ENCODE measurements at places on chromosomes 11 and 22.
A peak's percentile ranks its signal among the peaks of the same experiment; 100 is the strongest.

DNA sequence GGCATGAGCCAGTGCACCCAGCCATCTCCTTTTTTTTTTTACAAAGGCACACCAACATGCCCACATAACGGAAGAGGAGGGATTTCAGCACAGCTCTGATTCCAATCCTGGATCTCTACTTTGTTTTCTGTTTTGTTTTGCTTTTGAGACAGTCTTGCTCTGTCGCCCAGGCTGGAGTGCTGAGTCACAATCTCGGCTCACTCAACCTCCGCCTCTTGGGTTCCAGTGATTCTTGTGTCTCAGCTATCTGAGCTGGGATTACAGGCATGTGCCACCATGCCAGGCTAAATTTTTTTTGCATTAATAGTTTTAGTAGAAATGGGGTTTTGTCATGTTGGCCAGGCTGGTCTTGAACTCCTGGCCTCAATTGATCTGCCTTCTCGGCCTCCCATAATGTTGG is 28.1 kb downstream of the VSTM5 start:
- DNase-seq, result no peak

- no peak for DNase-seq
Measured at GRCh38 chr11:36411202-36411640, 98.9 kb downstream of the TRAF6 start.

GRCh38 chr22:23183061-23183698 is 2.9 kb downstream of the BCR start:
- peak; percentile 68 for DNase-seq

GRCh38 chr22:27490080-27490479 is 311.5 kb downstream of the MN1 start:
- DNase-seq, result no peak

- no peak for DNase-seq
Measured at GRCh38 chr11:35144136-35144741, 5.3 kb downstream of the CD44 start.

- DNase-seq, result no peak
Measured at GRCh38 chr11:60206616-60207015, 23.7 kb upstream of the MS4A6A start.

DNA sequence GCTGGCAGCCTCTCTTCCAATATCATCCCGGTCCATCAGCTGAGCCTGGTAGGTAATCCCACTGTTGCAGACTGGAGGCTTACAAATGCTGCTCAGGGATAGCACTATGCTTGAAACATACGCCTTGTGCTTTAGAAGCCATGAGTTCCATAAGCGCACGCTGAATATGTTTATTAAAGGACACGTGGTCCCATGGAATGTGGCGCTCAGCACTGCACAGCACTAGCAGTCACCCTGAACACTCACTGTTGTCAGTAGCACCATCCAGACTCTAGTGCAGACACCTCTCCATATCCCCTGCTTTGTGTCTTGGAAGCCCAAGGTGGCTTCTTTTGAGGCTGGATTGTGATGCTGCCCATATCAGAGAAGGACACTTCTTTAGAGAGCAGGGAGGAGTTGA is 120.9 kb downstream of the MAML2 start:
- no peak for DNase-seq

GRCh38 chr11:8356721-8357504 is 93.2 kb upstream of the LMO1 start:
- DNase-seq, result peak; percentile 80

- DNase-seq, result peak; percentile 29
Measured at GRCh38 chr11:107592813-107593212, 1.9 kb downstream of the ELMOD1 start.

GRCh38 chr22:33110562-33111163 is 52.5 kb upstream of the SYN3 start:
- DNase-seq, result no peak

- DNase-seq, result no peak
Measured at GRCh38 chr22:47225080-47225930, 462.9 kb downstream of the TBC1D22A start.

DNA sequence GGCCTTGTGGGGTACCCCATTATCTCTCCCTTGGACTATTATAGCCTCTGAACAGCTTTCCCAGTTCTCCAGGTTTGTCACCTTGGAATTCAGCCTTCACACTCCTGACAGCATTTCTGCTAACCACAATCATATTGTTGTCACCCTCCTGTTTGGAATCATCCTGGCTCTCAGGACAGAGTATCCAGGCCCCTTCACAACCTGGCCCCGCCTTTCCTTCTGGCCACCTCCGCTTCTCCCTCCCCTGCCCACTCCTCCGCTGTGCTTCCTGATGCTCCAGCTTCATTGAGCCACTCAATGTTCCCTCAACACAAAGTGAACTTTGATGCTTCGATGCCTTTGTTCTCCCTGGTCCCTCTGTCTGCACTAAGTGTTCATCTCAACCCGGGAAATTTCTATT is 3.1 kb downstream of the GPR83 start:
- DNase-seq, result no peak

DNA sequence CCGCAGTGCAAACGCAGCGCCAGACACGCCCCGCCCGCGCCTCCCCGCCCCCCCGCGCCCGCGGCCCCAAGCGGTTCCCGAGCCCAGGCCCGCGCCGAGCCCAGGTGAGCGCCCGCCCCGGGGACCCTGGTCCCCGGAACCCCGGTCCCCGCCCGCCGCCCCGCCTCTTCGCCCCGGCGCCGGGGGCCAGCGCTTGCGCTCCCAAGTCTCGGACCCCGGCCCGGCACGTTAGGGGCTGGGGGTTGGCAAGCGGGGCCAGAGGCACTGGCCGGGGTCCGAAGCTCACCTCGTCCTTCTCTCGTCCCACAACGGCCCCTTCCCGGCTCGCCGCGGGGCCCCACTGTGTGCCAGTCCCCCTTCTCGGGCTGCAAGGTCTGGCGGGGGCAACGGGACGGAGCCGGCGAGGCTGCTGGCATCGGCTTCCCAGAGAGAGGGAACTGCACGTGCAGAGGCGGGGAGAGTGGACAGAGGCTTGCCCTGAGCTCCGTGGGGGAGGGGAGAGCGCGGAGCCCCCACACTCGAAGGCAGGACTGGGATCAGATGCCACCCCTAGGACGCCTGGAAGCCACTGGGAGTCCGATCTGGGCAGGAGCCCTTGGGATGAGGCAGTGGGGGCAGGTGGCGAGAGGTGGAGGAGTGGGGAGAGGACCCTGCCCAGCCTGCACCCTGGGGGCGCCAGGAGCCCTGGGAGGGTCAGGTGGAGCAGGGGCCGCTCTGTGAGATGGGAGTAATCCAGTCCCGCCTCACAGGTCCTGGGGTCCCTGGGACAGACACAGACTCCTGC is 1.8 kb upstream of the AIFM3 start:
- DNase-seq, result no peak

DNA sequence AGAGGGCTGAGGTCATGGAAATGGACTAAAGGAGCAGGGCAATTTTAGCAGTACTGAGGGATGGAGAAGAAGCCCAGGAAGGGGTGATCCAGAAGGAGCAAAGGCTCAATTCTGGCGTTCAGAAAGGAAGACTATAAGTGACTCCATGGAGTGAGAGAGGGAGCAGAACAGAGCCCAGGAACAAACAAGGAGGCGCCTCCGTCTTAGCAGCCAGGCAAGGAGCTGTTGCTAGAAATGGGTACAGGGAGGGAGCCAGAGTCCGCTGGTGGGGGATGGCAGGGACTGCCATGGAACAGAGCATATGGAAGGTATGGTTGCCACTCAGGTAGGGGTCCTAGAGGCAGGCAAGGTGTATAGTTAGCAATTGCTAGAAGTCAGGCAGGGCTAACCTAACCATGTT is 20.5 kb upstream of the STK33 start:
- DNase-seq, result no peak

DNA sequence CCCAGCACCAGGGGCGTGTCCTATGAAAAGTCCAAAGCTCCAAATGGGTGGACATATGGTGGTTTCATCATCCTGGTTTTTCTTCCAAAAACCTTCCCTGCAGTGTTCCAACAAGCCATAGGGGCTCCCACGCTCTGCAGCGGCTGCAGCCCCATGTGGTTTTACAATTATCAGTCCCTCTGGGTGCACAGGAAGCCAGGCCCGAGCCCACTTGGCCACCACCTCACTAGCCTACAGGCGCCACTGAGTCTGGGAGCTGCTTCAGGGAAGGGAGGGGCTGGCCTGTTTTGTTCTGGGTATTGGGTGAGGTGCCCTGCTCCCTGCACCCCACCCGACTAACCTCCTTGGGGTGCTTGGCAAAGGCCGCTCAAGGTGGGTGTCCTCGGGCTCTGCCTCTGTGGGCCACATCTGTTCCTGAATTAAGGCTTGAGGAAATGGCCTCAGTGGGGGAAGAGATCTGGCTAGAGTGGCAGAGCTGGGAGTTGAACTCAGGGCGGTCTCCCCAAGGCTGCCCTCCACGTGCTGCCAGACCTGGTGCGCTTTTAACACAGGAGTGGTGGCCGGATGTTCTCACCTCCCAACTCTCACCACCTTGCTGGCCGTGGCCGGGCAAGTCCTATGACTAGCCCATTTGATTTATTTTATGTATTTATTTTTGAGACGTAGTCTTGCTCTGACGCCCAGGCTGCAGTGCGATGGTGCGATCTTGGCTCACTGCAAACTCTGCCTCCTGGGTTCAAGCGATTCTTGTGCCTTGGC is 5.3 kb upstream of the CDC42BPG start:
- DNase-seq, result no peak

DNA sequence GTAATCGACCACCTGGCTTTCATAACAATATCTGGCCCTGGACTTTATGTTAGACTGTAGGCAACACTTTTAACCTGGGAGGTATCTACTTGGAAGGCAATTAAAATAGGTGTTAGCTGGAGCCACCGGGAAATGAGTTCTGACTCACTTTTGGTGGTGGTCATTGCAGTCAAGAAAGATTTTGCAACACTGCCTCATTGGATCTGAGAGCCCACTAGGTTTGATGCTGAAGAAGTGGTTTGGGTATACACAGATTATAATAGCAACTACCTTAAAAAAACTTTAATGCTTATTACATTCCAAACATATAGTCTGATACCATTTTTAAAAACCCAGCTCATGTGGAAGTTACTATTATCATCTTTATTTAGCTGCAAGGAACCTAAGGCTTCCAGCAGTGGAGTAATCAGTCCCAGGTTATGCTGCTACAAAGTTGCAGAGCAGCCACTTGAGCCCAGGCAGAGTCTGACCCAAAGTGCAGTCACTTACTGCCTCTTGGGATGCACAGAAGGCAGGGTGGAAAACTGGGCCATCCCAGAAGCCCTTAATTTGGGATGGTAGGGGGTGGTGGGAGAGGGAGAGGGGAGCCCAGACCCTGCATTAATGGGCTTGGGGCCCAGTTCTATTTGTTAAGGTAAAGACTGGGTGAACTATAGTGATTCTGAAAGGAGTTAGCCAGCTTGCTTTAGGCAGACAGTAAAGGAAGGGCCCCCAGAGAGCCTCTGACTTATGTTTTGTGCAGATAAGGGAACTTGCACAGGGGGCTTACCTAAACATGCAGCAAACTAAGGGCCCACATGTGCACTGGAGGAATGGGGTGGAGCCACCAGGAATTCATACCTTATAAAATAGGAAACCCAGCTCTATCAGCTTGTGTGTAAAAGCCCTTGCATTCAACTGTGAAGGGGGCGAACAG is 149.4 kb downstream of the SNX19 start:
- no peak for DNase-seq

DNA sequence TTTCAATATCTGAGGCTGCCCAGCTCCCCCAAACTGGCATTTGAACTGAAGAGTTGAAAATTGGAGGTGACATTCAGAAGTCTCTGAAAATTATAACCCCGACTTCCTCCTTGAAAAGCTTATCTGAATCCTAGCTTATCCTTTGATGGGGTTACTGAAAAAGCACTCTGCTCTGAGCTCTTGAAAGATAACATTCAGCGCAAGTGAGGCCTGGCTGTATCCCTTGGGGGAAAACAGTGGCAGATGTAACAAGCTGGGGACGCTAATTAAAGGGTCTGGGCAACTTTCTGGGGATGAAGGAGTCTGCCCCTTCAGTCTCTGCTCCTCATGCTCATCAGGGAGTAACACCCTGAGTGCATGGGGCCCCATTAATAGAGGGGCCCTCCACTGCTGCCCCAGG is 402.0 kb upstream of the CADM1 start:
- no peak for DNase-seq

GRCh38 chr22:30565341-30565740 is 9.1 kb downstream of the GAL3ST1 start:
- no peak for DNase-seq

- DNase-seq, result peak; percentile 96
Measured at GRCh38 chr11:111735262-111736116, 30.7 kb downstream of the PPP2R1B start.

- DNase-seq, result peak; percentile 9
Measured at GRCh38 chr11:126147208-126148111, 64.0 kb downstream of the RPUSD4 start.

DNA sequence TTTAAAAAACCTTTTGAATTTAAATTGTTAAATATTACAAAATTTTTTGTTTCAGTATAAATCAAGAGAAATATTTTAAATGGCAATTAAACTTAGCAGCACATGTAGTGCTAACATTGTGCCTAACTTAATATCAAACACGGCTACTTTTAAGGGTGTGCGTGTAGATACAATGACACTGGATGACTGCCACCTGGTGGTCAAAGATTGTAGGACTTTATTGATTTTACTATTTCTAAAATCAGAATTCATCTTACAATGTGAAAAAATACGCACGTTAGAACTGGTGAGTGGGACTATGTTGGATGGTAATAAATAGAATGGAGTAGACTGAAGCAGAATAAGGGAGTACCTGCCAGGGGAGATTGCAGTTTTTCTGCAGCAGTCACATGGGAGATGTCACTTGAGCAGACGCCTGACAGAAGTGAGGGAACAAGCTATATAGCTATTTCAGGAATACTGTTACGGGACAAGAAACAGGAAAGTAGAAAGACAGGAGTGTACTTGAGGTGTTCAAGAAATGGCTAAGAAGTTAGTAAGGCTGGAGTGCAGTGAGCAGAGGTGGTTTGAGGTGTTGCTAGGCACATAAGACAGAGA is 52.9 kb downstream of the UVRAG start:
- DNase-seq, result peak; percentile 76

GRCh38 chr11:81874635-81875034 is 859.0 kb downstream of the FAM181B start:
- no peak for DNase-seq

GRCh38 chr11:121067453-121067852 is 33.6 kb upstream of the TECTA start:
- peak; percentile 29 for DNase-seq

GRCh38 chr22:43197271-43197941 is 10.5 kb upstream of the TTLL12 start:
- no peak for DNase-seq

GRCh38 chr11:61002598-61002997 is 31.1 kb downstream of the CD6 start:
- no peak for DNase-seq

DNA sequence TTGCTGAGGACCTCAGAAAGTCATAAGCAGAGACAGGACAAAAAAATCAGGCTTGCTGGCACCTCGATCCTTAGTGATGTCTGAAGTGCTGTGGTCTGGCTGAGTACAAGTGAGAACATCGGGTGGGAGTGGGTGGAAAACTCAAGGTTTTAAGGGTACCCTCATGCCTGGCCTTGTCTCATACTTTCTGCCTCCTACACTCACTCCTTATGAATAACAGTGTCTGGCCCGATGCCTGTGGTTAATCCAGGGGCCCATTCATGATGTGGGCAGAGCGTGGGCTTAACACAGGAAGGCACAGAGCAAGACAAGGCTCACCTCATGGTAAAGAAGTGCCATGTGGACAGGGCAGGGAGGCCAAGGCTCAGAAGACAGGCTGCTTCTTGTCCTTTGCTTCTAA is 11.0 kb upstream of the UCP3 start:
- no peak for DNase-seq
